ENCODE measurements at places on chromosomes 13 and 19.
A peak's percentile ranks its signal among the peaks of the same experiment; 100 is the strongest.

GRCh38 chr19:6876748-6877147, 10.6 kb upstream of the ADGRE1 start:
- DNase-seq, result no peak

GRCh38 chr13:58712191-58712590, 1080.6 kb downstream of the PCDH17 start:
- no peak for DNase-seq

- DNase-seq, result no peak
These were observed 11.9 kb upstream of the PRKD2 start for GRCh38 chr19:46728693-46729339.

DNA sequence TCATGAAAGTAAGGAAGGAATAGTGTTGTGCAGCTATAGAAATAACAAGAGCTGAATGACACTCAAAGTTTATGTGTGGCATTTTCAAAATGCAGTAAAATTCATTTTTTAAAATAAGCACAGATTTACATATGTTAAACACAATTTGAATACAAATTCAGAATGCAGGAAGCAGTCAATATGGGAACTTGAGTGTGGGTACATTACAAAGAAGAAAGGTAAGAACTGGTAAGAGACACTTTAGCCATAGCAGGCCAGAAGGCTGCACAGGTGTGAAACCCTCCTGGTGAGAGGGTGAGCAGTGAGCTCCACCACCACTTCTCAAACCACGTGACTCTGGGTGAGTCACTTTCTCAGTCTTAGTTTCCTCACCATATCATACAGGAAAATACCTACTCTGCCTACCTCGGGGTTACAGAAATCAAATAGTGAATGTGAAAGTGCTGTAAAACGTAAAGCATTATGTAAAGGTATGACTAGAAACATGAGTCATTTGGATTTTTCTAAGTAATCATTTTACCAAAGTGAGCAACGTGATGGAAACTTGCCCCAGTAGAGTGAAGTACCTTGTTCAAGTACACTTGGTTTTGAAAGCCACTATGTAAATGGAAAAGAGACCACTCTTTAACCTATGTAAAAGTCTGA, 40.5 kb downstream of the USP12 start:
- no peak for DNase-seq

- no peak for DNase-seq
These were observed 547.3 kb upstream of the MIR17HG start for GRCh38 chr13:90800082-90800746.

DNA sequence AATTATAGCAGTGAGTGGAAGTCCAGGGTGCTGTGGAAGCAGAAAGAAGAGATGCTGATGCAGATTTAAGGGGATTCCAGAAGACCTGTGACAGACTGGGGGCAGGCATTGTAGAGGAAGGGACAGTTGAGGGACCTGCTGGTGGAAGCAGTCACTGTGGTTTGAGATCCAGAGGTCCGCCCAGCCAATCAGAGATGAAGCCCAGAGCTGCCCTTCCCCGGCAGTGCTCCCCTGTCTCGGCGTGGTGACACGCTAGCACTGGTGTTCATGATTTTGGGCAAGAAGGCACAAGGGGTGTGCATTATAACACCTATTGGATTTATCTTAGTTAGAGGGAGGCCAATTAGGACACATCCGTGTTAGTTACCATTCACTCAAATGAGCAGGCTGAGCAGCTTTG, 16.1 kb downstream of the TNFRSF19 start:
- DNase-seq, result no peak

GRCh38 chr13:39603424-39603947, 493 bp upstream of the LHFPL6 start:
- no peak for DNase-seq

GRCh38 chr19:13561461-13561860, 55.2 kb upstream of the CACNA1A start:
- no peak for DNase-seq

DNA sequence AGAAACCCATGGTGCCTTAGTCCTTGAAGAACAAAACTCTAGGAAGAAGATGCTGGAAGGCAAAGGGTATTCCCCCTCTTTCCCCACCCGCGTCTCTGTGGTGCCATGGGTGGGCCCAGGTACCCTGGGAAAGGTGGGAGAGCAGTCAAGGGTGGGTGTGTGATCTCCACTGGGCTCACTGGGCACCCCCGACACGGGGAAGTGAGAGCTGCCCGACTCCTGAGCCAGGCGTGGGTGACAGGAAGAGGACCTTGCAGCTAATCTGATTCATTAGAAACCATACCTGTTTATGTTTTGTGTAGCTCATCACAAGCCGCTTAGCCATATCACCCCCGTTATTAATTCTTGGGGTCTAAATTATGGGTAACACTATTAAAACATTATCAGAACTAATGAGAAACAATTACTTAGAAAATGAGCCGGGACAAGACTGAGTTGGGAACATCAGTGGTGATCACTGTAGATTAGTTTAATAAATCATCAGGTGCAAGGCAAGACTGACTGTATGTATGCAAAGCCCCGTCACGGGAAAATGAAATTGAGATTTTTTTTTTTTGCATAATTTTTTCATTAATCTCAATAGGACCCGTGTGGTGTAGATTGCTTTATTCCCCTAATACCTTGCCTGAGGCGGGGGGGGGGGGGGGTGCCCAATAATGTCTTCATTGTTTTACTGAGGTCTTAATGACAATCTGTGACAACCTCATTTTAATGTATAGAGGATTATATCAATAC, 77.3 kb downstream of the ZIC5 start:
- no peak for DNase-seq

GRCh38 chr19:6413721-6414643, 10.6 kb downstream of the KHSRP start:
- DNase-seq, result no peak

DNA sequence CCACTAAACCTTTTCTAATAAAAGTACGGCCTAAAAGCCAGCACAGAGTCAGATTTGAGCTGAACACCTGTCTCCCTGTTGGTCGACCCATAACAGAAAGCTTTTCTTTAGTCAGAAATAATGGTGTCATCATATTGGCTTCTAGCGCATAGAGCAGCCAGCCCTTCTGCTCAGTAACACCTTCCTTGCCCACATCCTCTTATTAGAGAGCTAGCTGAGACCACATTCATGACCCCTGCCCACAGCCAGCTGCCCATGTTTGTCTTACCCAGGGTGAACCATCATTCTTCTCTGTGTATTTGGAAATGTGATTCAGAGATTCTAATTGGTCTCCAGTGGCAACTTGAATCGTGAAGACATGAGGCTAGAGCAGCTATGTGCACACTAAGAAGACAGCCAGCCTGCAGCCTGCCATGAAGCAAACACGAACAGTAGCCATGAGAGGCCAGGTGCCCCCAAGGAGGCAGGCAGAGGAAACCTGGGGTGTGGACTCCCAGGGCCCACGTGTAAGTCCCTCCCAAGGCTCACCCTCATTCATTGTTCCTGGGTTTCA, 82.3 kb upstream of the PDCD5 start:
- no peak for DNase-seq

DNA sequence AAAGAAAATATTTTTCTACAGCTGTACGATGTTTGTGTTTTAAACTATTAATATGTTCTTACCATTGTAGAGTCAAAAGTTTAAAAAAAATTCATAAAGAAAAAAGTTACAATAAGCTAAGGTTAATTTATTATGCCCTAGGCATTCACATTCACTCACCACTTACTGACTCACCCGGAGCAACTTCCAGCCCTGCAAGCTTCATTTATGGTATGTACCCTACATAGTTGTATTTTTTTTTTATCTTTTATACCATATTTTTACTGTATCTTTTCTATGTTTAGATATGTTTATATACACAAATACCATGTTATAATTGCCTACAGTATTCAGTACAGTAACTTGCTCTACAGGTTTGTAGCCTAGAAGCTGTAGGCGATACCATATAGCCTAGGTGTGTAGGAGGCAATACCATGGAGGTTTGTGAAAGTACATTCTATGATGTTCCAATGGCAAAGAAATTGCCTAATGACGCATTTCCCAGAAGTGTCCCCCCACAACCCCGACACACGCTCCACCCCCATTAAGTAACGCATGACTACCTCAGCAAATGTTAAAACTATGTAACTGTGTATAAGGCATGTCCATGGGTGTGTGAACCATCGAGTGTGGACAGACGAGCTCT, 60.4 kb downstream of the SLITRK6 start:
- no peak for DNase-seq

DNA sequence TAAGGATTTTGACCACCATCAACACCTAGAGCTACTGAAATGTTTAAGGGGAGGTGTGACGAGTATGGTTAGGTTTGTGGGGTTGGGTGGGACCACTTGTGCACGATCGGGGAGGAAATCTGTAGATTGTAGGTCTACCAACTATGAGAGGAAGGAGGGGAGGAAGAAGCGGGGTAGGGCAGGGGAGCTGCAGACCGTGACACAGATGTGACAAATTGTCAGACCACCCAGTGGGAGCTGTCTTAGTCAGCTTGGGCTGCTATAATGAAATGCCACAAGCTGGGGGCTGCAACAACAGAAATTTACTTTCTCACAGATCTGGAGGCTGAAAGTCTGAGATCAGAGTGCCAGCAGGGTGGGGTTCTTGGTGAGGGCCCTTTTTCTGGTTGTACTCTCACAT, 62.2 kb upstream of the ARGLU1 start:
- DNase-seq, result no peak

DNA sequence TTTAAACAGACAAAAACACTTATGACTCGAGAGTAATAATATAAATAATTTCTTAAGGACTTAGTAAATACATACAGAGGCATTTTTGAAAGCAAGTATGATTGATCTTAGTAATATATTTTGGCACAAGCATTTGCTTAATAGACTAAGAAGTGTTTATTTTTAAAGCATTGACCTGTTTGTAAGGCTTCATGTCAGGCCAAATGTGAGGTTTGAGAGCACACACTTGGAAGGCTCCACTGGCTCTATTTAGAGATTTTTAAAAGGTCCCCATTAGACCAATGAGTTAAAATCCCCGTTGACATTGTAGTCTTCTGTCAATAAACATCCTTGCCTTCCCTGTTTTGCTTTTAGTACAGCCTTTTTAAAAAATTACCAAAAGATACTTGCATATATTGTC, 50.4 kb downstream of the ATP8A2 start:
- no peak for DNase-seq

DNA sequence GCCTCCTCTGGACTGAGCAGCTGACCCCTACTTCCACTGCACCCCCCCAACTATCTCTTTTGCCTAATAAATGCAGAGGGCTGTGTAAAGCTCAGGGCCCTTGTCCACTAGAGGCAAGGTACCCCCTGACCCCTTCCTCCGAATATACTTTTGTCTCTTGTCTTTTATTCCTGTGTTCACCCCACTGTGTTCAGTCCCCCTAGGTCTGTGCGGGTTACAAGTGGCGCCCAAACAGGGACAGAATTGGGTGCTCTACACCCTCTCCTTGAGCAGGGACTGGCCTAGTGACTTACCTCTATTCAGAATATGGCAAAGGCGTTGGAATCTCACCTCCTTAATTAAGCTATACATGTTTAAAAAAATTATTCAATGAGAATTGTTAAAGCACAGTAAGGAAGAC, 15.0 kb downstream of the ZNF350 start:
- no peak for DNase-seq

GRCh38 chr13:50125554-50126262, 110.5 kb downstream of the KCNRG start:
- no peak for DNase-seq

GRCh38 chr19:15365264-15365663, 14.3 kb downstream of the AKAP8 start:
- no peak for DNase-seq

GRCh38 chr19:10861103-10861651, 10.2 kb upstream of the CARM1 start:
- no peak for DNase-seq

DNA sequence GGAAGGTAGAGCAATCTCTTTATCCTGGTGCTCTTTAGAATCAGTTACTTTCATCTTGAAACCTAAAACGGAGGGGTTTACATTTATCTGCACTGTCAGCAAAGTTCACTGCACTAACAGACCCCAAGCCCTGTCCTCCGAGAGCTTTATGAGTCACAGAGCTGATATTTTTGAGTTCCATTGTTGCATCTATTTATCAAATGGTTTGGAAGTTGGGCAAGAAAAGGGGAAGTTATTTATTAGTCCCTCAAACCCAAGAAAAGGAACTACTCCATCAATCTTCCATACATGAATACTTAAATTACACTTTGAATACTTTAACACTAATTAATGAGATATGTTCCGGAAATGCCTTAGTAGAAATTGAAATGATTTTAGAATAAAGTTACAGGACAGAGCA, 55.5 kb downstream of the EDNRB start:
- DNase-seq, result no peak

DNA sequence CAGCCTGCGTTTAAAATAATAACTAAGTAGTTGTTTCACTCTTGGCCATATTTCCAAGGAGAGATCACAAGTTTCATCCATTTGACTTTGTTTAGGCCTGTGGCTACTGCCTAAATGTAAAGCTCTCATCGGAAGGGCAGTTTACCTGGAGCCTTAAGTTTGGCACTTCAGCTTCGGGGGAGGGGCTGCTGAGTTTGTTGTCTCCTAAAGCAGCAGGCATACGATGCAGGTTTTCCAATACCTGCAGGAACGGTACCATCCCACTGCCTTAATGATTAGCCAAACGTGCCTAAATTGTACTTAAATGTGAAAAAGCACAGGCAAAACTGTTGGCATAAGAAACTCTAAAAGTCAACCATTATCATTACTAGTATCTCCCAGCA, 63.1 kb downstream of the CRYL1 start:
- DNase-seq, result no peak

- DNase-seq, result peak; percentile 59
These were observed 2.3 kb upstream of the TMEM91 start for GRCh38 chr19:41373993-41374392.

DNA sequence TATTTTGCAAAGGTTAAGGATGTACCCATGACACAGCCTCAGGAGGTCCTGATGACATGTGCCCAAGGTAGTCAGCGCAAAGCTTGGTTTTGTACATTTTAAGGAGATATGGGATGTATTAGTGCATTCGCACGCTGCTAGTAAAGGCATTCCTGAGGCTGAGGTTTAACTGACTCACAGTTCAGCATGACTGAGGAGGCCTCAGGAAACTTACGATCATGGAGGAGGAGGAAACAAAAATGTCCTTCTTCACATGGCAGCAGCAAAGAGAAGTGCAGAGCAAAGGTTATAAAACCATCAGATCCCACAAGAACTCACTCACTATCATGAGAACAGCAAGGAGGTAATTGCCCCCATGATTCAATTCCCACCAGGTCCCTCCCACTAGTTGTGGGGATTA, 1017.4 kb downstream of the EFNB2 start:
- DNase-seq, result peak; percentile 31

- no peak for DNase-seq
These were observed 7.3 kb downstream of the KCNC3 start for GRCh38 chr19:50321831-50322230.
